ENCODE measurements at places on chromosomes 6 and 20. TPM values are rescaled to one million over a fixed set of nuclear protein-coding genes. Genes with fewer than 3 reads are reported as not detected.

DNA sequence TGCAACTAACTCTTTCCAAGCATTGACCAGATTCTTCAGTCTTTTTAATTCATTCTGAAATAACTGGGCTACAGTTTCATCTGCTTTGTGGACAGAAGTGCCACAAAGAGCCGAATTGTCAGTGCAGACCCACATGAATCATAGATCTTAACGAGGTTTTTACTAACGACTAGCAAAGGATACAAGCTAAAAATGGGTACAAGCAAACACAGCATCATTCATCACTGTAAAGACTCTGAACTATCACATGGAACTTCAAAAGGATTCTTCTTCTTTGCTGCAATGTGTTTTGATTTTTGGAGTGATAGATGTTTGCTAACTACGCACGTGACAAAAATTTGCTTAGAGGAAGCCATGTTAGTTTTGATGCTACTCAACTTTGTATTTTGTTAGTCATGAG is 227.1 kb downstream of the ESR1 start:
- DNase-seq = no peak

DNA sequence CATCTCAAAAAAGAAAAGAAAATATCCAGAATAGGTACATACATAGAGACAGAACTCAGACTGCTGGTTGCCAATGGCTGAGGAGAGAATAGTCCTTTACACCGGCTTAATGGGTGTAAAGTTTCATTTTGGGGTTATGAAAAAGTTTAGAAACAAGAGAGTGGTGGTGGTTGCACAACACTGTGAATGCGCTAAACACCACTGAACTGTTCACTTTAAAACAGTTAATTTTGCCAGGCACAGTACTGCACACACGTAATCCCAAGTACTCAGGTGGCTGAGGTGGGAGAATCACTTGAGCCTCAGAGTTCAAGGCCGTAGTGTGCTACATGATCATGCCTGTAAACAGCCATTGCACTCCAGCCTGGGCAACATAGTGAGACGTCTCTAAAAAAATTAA is 7.6 kb downstream of the ILRUN start:
- DNase-seq = no peak

DNA sequence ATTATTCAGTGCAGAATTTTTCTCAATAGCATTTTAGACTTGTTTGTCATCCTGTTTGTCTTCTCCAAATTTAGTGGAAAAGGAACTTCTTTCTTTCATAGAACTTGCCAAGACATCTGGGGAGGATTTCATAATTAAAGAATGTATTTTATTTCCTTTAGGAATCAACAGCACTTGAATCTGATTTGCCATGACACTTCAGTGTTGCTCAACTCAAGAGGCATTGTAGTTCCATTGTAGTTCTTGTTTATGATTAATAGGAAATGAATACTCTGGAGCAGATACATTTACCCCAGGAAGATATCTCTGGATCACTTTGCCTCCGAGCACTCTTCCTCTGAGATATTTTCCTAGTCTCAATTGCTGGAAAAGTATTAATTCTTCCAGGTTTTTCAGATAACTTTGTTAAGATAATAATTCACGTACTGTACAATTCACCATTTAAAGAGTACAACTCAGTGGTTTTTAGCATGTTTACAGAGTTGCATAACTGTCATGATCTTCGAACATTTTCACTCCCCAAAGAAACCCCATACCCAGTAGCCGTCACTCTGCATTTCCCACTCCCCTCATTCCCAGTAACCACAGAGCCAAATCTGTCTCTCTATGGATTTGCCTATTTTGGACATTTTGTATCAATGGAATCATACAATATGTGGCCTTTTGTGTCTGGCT is 29.7 kb downstream of the AKAP12 start:
- DNase-seq = no peak

DNA sequence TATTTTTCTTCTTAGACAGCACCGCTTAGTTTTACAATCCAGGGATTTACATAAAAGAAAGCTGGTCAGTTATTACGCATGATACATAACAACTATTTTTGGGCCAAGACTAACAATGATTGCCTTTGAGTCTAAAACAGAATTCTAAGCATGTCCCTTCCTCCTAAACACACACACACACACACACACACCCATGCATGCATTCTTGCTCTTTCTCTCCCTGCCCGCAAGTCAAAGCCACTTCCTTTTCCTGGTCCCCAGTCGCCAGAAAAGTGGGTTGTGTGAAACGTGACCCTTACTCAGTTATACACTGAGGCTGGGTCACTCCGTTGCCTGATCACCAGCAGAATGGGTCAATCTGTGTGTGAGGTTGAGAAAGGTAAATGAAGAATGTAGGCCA is 31.4 kb downstream of the FYN start:
- no peak for DNase-seq

DNA sequence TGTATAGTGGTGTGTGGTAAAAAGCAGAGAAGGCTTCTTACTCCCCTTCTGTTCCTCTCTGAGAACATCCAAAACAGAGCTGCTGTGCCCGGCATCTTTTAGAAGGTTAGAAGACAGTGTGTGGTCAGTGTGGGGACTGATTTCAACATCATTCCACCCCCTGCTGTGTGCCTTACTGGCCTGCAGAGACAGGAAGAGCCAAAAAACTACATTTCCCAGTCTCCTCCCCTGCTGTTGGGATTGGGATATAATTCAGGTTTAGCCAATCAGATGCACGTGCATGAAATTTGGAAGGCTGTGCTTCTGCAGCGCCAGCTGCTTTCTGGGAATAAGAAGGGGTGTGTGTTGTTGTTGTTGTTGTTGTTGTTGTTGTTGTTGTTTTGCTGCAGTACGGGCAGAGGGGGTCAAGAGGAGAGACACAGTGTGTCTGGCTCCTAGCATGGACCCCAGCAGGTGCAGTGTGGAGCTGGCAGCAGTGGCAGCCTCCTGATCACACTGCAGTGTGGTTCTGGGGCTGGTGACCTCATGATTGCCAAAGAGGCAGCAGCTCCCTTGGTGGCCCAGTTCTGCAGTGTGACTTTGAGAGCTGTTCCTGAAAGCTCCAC is 74.7 kb downstream of the MRPL14 start:
- DNase-seq = peak; percentile 56

- no peak for DNase-seq
Measured at GRCh38 chr20:34636648-34637047, 40.2 kb downstream of the PIGU start.

GRCh38 chr6:128844598-128844997 is 38.3 kb upstream of the LAMA2 start:
- DNase-seq = no peak

GRCh38 chr6:64505312-64505711 is 869.7 kb downstream of the PHF3 start:
- no peak for DNase-seq

DNA sequence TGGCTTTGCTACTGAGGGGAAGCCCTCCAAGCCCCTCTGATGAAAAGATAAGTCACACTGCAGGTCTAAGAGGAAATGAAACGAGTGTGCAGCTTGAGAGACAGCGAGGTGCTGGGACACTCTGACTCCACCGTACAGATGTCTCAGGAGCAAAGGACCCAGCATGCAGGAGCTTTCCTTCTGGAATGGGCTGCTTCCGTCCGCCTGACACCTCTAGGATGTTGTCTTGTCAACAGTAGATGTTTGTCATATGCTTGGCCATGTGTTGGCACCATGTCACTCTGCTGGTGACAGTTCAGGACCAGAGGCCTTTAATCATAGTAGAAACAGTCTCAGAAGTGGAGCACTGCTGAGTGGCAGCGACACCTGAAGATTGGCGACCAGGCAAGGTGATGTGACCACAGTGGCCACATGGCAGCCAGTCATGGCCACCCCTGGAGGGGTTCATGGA is 46.7 kb downstream of the SLC24A3 start:
- no peak for DNase-seq

- no peak for DNase-seq
Measured at GRCh38 chr6:6357530-6357929, 37.1 kb upstream of the F13A1 start.

GRCh38 chr6:108734271-108734922 is 113.8 kb upstream of the ARMC2 start:
- no peak for DNase-seq

The SOBP gene
- 0.22 TPM for total RNA-seq

The SLC17A9 gene
- total RNA-seq = 0.22 TPM

The RNF5 gene
- 51.3 TPM for total RNA-seq

Data from PC-9 (cell line).